Endodermal cell (in vitro differentiated cells): ENCODE measurements at places on chromosomes 7 and 10.

DNA sequence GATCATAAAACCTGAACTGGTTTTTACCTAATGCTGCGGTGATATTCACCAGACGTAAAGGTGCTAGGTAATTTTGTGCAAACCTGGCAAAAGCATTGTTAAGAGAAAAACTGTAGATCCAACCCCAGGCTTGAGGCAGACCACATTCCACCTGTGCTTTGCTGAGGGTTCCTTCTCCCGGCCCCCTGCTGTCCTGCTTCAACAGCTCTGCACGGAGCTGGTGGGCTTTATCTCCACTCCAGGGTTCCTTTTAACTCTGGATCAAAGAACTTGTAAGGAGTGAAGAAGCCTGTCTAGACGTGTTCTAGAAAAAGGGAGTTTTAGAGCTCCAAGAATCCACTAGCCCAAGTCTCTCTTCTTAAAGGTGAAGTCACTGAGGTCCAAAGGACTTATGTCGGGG, 87.5 kb upstream of the NMT2 start:
- peak; percentile 82 for DNase-seq

- DNase-seq, result peak; percentile 93
Measured at GRCh38 chr7:96993094-96993865, 12.1 kb upstream of the DLX6 start.

DNA sequence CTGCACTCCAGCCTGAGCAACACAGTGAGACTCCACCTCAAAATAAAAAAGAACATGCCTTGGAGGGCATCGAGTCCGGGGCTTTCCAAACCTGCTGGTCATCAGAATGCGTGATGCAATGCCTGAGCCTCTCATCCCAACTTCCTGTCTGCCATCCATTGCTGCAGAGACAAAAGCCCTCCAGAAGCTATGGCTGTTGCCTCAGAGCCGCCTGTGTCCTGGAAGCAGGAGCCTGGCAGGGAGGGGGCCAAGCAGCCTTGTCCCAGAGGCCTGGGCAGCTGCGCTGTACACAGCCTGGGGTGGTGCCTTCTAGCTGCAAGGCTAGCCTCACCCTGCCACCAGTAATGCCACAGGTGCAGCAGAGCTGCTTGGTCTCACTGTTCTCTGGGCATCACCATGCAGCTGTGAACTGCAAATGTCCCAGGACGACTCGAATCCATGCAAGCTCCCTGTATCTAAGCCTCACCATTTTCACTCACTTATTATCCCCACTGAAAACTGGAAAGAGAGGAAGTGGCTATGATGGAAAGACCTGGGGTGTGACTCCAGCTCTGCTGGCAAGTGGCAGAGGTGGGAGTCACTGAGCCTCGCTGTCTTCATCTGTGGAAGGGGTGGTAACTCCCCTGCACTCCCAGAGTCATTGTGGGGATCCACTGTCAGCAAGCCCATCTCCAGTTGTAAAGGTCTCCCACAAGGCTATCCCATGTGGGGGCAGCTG, 7.0 kb downstream of the ALOX5 start:
- DNase-seq, result peak; percentile 28

GRCh38 chr10:26835025-26835424, 25.7 kb downstream of the ABI1 start:
- no peak for DNase-seq

GRCh38 chr10:5568984-5569383, 44.2 kb downstream of the CALML3 start:
- no peak for DNase-seq
